ENCODE measurements at places on chromosomes 2 and 18.

GRCh38 chr2:68607837-68608236 lies 35.5 kb upstream of the PROKR1 start:
- DNase-seq = no peak

DNA sequence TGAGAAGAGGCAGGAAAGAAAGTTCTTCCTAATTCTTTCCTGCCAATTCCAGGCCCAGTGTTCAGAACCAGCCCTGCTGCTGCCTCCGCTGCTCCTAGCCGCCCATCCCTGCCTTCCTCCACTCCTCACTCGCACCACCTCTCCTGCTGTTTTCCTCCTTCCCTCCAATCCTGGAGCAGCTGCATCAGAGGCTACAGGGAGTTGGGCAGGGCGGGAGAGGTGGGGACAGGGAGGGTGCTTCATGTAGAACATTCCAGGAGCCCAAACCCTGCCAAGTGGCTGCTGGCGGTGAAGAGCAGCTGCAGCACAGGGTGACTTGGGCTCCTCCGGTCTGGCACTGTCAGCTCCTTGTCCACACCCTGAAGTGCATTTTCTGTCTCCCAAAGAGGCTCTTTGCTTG lies 176.3 kb downstream of the TNS1 start:
- DNase-seq = no peak

GRCh38 chr2:56202381-56203121 lies 18.8 kb downstream of the CCDC85A start:
- DNase-seq = no peak

DNA sequence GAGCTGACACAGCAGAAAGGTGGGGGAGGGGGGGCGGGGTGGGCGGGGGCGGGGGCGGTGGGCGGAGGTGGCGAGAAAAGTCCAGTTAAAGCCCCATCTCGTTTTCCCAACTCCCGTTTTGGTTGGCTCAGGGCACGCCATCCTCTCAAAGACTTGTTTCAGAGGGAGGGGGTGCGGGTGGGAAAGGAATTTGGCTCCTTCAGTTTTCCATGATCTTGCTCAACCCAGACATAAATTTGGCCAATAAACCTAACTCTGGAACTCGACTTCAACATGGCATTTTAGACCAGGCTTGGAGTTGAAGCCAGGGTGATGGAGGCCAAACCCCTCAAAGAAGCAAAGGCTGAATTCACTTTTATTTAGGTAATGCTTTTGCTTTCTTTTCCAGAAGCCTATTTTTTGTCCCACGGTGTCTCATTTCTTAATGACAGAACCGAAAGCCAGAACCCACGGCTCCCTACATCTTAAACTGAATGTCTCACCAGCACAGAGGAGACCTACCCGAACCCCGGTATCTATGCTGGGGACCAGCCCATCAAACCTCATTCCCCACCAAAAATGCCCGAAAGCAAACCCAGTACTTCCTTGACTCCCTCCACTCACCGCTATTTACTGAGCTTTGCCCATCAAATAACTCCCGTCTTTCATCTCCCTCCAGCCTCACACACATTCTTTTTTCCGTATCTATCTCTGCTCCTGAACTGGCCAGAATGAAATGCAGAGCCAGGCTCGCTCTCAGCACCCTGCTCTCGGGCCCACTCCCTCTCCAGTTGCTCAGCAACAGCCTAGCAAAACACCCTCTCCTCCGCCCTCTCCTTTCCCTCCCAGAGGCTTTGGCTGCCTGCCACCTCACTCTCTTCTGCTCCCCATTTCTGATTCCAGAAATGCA lies 4.3 kb downstream of the IGFBP5 start:
- DNase-seq = peak; percentile 54

DNA sequence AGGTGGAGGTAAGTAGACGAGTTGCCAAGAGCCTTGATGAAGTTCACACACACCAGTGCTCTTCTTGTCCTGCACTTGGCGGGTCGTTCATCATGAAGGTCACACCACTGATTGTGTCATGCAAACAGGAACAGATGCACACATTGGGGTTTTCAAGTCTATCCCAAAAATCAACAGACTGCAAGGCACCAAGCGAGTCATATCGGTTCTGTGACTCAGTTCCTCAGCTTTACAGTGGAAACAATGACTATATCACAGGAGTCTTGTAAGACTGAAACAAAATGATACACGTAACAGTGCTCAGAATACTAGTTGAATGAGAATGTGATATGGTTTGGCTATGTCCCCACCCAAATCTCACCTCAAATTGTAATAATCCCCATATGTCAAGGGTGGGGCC lies 526.9 kb upstream of the ID2 start:
- DNase-seq = no peak

- DNase-seq = no peak
Measured at GRCh38 chr2:237962432-237963084, 4.3 kb upstream of the UBE2F start.

DNA sequence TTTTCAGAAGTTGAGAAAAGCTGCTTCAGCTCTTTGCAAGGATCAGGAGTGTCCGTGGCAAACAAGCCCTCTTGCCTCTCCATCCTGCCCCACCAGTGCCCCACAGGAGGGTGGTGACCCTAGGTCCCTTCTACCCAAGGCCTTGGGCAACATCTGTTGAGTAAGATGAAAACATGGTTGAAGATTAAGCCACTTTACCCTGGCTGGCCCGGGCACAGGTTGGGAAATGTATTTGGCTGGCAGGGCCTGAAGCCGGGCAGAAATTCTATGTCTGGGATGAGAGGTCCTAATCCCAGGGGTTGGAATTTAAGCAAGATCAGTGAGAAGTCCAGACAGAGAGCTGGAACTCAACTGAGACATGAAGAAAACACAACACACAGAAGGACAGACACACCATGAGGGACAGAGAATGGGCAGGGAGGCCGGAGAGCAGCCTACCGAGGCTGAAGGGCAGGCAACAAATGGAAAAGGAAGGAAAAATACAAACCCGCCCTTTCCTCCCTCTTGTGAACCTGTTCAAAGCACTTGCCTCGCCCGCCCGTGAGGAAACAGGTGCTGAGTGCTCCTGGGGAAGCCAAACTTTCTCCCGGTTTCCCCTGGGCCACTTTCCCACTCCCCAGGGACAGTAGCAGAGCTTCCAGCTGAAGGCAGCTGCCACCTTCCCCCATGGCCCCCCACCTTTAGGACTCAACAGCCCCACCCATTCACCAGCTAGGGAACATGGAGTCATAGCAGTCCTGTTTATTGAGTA lies 86.1 kb downstream of the TNS1 start:
- DNase-seq = no peak

- DNase-seq = no peak
Measured at GRCh38 chr2:16256601-16257321, 316.4 kb downstream of the MYCN start.

DNA sequence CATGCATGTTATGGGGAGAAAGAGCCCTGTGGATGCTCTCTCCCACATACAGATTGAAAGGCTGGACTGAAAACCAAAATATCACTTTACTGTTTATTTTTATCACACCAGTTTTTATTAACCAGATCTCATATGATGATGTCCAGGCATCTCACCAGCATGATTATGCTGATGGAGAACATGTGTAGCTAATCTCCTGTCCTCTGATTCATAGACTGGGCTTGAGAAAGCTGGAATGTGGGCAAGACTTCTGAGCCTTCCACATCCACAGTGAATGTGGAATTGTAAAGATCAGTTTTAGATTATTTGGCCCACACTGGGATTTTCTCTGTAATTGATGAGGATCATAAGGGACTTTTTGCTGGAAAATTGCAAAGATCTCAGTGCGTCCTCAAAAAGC lies 137.9 kb downstream of the ICOS start:
- DNase-seq = no peak

GRCh38 chr2:68519236-68519635 lies 51.9 kb downstream of the APLF start:
- no peak for DNase-seq

- DNase-seq = no peak
Measured at GRCh38 chr2:181319286-181319685, 137.9 kb upstream of the ITGA4 start.

GRCh38 chr18:74131124-74131523 lies 16.5 kb downstream of the FBXO15 start:
- DNase-seq = no peak

GRCh38 chr2:122542646-122543045 lies 787.2 kb downstream of the TSN start:
- no peak for DNase-seq

- DNase-seq = no peak
Measured at GRCh38 chr18:9700261-9700796, 7.8 kb upstream of the RAB31 start.

- no peak for DNase-seq
Measured at GRCh38 chr2:73075477-73076373, 4.2 kb upstream of the SFXN5 start.

- DNase-seq = no peak
Measured at GRCh38 chr2:98245491-98245890, 100.8 kb upstream of the CNGA3 start.

GRCh38 chr2:126041391-126042047 lies 614.4 kb upstream of the GYPC start:
- DNase-seq = no peak

- DNase-seq = peak; percentile 25
Measured at GRCh38 chr18:22168360-22168921, 948 bp upstream of the GATA6 start.

DNA sequence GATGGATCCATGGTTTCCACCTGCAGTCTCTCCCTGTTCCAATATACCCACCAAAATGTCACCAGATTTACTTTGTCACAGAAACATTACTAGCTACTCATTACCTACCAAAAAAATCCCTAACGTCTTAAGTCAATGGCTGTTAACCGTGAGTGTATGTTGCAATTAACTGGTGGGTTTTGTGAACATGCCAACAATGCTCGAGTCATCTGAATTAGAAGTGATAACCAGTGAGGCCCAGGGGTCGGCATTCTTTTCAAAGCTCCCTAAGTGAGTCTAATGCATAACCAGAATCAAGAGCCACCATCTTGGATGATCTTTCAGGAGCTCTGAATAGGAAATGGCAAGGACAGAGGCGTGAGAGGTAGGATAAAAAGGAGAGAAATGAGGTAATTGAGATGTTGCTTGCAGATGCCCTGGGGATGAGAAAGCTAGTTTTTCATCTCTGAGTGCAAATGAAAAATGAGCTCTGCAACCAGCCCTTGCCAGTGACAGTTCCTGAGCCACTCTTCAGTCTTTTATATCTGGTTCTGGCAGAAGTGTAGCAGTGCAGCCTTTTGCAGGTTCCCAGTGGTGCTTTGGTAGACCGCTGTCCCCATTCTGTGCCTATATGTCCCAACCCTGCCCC lies 130.0 kb upstream of the RND3 start:
- DNase-seq = no peak

GRCh38 chr2:75309596-75310463 lies 110.5 kb upstream of the TACR1 start:
- no peak for DNase-seq

GRCh38 chr18:23982155-23983079 lies 32.1 kb upstream of the TTC39C start:
- no peak for DNase-seq

GRCh38 chr2:151918308-151918707 lies 90.1 kb upstream of the ARL5A start:
- no peak for DNase-seq

DNA sequence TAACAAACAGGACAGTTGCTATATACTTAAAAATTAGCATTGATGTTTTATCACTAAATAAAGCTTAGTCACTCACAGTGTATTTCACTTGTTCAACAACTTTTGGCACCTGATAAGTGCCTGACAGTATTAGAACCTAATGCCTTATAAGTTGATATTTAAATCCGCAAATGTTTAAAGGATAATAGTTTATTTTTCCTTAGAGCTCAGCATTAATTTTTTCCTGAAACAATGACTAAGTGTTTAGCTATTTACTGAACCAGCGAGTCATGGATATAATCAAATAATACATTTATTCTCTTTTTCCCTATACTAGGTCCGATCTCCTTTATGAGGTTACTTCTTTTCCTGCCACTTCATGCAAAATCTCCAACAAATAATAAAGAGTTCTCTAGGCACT lies 146.0 kb upstream of the PGAP1 start:
- no peak for DNase-seq

GRCh38 chr18:27825689-27826088 lies 351.2 kb downstream of the CDH2 start:
- no peak for DNase-seq

- no peak for DNase-seq
Measured at GRCh38 chr18:31269566-31269965, 48.4 kb upstream of the DSG1 start.

GRCh38 chr2:140639628-140640027 lies 1491.2 kb downstream of the LRP1B start:
- DNase-seq = no peak

GRCh38 chr2:25951071-25951547 lies 31.2 kb downstream of the KIF3C start:
- DNase-seq = peak; percentile 73

DNA sequence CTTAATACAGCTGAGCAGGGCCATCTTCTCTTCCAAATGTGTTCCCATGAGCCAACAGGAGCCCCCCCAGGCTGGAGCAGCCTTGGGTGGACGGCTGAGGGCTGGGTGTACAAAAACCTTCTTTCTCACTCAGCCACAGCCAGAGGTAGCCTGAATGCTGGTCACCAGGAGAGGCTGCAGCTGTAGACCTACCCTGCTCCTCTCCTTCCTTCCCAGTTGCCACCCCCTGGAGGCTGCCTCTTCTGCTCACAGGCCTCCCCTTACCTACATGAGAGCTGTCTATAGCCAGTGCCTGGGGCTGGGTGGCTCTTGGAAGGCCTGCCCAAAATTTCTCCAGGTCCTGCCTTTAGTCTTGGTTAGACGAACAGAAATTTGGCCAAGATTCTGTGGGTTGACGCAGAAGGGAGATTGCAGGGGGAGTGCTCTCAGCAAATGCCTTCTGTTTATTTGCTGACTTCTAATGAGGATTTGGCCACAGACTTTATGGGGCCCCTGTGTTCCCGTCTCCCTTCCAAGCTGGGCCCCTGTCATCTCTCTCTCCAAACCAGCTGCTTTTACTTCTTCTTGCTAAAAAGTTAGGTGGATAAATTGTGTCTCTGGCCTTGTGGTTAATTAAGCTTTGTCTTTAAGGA lies 18.3 kb downstream of the CELF4 start:
- no peak for DNase-seq

DNA sequence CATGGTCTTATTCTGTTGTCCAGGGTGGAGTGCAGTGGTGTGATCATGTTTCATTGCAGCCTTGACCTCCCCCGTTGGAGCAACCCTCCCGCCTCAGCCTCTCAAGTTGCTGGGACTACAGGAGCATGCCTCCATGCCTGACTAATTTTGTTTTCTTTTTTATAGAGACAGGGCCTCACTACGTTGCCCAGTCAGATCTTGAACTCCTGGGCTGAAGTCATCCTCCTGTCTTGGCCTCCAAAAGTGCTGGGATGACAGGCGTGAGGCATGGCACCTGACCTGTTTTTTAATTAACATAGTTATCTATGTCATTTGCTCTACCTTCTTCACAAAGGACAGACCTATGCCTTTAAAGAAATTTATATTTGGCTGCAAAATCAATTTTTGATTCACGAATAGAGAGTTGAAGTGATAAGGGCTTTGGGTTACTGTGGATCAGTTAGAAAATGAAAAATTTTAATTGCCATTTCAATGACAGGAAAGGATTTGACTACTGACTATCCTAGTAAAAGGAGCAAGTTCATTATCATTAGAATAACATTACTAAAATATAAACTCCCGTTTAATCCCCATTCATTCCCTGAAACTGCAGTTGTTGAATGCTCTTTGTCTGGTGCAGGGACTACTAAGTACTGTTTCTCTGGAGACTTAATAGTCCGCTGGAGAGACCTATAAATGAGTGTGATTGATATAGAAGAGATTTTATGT lies 3.7 kb downstream of the RNF138 start:
- no peak for DNase-seq

GRCh38 chr2:180980943-180981911 lies 822 bp downstream of the UBE2E3 start:
- DNase-seq = no peak

GRCh38 chr2:112949456-112949855 lies 28.4 kb upstream of the IL36G start:
- no peak for DNase-seq

All from neural crest cell (in vitro differentiated cells).